ENCODE measurements at places on chromosomes 3 and 15.
A peak's percentile ranks its signal among the peaks of the same experiment; 100 is the strongest.

- peak; percentile 12 for DNase-seq
Observed at GRCh38 chr3:173221010-173221409, 80.0 kb upstream of the SPATA16 start.

- peak; percentile 43 for DNase-seq
Observed at GRCh38 chr15:39393575-39394335, 187.1 kb upstream of the THBS1 start.

- no peak for DNase-seq
Observed at GRCh38 chr3:151631946-151632345, 101.8 kb upstream of the AADACL2 start.

- no peak for DNase-seq
Observed at GRCh38 chr3:152094406-152094805, 174.3 kb upstream of the MBNL1 start.

DNA sequence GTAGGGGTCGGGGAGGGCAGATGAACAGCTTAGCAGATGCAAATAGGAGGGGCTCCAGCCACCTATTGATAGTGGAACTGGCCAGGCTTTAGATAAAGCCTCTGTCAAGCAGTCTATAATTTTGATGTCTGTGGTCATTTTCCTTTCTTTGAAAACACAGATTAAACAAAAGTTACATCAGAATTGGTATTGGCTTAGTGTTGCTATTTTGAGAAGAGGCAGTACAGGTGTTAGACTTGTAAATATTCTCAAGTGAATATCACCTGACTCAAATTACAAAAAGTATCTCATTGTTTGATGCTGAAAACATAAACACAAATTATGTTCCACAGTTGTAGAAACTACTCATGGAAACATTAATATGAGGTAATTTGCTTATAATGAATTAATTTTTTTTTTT, 18.1 kb downstream of the GHRL start:
- DNase-seq, result no peak

GRCh38 chr15:48304398-48304797, 26.8 kb upstream of the DUT start:
- no peak for DNase-seq

DNA sequence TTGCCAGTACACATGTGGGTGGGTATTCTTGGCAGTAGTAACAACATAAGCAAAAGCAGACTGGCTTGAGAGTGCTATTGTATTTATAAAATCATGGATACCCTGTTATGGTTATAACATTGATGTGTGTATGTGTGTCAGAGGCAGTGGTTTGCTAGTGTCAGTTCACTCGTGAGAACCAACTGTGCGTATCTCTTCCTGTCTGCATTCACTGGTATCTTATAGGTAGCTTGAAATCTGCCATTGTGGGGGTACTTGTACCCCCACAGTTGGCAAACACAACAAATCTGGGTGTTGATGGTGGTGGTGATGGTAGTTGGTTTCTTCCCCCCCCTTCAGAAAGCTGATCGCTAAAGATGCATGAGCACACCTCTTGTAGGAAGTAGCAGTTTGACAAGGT, 355.8 kb upstream of the SATB1 start:
- DNase-seq, result no peak

GRCh38 chr15:44075535-44075934, 119.5 kb downstream of the FRMD5 start:
- no peak for DNase-seq

DNA sequence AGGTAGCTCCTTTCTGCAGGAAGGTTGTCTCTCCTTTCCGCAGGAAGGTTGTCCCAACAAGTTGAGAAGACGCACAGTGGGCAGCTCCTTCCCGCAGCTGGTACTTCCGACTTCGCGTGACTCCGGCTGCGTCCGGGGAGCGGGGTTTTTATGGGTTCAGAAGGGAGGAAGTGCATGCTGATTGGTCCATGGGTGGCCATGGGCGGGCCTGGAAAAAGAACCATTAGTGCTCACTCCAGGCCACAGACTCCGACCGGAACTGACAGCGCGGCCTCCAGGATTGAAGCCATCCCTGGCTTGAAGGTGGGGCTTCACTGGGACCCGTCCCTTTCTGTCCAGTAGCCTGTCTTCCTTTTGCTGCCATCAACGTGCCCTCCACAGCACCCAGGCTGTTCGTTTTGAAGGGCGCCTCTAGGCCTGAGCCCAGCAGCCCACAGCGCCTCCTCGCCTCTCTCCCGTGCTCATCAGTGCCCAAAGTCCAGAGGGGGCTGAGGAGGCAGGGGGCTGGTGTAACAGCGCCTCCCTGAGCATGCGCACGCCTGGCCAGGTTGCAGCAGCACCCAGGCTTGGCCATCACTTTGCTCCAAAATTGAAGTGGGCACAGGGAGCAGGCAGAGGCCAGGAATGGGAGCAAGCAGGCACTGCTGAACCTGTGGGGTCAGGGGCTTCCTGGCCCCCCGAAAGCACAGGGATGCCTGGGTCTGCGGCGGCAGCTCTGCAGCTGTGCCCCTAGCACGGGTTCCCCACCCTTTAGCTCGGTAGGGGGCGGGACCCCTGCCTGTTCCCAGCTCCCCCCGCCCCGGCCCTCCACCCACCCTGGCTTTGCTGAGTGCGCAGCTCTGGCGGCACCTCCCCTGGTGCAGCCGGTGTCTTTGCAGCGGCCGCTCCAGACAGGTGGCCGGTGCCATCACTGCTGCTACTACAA, 330.6 kb upstream of the MCTP2 start:
- DNase-seq, result no peak

DNA sequence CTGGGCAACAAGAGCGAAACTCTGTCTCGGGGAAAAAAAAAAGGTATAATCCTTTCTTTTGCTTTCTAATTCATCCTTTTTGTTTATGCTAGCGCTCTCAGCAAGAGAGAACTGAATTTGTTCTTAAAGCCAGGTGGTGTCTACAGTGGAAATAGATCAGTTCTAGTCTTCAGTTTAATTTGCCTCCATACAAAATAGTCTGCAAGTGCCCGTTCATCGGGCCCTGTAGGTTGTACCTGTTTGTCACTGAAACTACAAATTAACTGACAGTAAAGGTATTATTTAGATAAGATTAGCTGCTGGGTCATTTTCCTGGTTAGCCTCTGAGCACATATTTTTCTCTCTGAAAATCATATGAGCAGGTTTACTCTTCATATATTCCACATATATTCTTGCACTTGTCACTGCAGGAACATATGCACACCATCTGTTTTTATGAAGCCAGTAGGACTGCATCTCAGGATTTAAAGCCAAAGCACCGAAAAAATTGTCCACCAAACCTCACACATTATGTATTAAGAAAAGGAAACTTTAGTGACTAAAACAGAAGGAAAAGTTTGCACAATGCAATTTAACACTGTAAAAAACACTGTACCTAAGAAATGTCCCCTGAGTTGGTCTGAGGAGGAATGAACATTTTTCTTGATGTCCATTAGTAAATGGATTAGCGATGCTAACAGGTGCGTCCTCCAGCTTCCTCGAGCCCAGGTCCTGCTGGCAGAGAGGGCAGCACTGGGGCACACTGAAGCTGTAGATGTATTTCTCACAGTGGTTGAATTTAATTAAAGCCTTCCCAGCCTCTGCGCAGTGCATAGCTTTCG, 437 bp downstream of the MKRN2OS start:
- DNase-seq, result no peak

DNA sequence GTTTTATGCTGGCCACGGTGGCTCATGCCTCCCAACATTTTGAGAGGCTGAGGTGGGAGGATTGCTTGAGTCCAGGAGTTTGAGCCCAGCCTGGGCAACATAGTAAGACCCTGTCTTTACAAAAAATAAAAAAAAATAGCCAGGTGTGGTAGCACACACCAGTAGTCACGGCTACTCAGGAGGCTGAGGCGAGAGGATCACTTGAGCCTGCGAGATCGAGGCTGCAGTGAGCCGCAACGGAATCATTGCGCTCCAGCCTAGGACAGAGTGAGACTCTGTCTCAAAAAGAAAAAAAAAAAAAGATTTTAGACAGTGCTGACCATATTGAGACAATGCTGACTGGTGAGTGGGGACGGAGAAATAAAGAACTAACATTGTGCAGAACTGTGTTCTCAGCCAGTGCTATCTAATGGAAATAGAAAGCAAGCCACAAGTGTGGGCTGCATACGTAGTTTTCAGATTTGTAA, 67.2 kb downstream of the ST6GAL1 start:
- DNase-seq, result no peak

DNA sequence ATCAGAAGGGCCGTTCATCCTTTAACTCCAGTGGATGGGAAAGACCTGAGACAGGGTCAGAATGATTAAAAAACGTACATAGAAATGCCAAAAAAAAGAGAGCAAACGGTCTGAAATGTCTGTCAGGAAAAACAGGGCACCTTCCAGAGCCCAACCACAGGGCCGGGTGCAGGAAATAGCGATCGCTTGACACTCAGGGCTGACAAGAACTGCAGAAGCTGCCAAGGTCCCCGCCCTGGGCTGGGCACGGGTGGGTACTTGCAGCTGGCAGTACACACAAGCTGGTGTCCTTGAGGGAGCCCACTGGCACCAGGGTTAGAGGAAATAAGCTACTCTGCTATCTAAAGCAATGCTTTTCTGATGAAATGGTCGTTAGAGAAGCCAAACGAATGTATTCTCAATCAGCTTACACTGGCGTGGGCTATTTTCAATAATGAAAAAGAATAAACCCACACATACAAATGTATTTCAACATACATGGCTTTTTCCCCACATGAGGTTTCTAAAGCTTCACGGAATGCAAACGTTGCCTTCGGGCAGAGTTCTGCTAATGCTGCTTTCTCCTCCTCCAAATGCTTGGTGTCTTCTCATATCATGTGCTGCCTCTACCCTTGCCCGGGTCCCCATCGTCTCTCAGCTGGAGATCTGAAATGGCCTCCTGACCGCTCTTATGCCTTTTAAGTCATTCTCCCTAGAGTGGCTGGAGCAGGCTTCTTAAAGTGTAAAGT, 15.6 kb downstream of the FRMD4B start:
- no peak for DNase-seq

GRCh38 chr3:98784666-98785600, 21.8 kb downstream of the ST3GAL6 start:
- no peak for DNase-seq

- DNase-seq, result no peak
Observed at GRCh38 chr15:38224486-38224885, 28.1 kb upstream of the SPRED1 start.

GRCh38 chr3:40608091-40608490, 83.3 kb downstream of the ZNF621 start:
- DNase-seq, result peak; percentile 54

DNA sequence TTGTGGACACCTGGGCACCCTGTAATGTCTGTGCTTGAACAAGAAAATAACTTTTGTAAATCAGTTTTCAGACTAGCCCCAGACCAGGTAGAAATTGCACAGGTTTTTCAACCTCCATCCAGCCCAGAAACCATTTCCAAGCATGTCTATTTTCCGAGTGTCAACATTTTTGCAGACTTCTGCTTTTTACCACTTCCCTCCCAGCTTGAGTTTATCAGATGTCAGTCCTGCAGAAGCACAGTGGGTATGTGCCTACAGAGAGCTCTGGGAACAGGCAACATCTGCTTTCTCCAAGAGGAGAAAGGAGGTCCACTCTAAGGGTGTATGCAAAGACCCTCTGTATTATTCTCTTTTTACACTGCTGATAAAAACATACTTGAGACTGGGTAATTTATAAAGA, 83.9 kb downstream of the LRRK1 start:
- no peak for DNase-seq

- no peak for DNase-seq
Observed at GRCh38 chr3:84318273-84318809, 640.4 kb upstream of the CADM2 start.

DNA sequence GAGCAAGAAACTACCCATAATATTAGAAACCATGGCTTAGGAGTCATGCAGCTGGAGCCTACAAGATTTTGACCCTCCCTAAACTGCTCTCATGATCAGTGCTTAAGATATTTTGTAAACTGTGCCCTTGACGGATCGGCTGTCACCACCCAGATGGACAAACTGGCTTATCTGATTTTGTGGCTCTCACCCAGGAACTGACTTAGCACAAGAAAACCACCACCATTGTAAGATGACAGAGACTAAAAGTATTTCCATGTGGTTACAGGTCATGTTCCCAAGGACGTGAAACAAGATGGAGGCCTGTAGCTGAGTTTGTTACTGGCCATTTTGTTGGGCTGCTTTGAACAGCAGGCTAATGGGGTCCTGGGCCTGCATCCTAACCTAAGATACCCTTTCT, 940.9 kb downstream of the OTOL1 start:
- no peak for DNase-seq

DNA sequence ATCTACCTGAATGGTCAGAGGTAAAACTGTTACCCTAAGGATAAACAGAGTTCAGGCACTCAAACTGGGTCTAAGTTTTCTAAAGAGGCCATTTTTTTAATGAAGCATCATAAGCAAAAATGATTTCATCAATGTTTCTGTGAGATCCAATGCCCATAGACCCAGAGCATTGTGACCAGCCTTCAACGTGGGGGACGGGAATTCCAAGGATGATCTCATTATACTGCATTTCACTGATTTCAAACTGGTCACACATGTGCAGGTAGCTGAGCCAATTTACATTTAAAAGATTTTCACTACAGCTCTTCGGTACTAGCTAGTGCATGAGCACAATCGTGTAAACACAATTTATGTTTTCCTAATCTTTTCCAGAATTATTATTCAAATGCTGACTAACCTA, 472.9 kb downstream of the DIPK2A start:
- no peak for DNase-seq

DNA sequence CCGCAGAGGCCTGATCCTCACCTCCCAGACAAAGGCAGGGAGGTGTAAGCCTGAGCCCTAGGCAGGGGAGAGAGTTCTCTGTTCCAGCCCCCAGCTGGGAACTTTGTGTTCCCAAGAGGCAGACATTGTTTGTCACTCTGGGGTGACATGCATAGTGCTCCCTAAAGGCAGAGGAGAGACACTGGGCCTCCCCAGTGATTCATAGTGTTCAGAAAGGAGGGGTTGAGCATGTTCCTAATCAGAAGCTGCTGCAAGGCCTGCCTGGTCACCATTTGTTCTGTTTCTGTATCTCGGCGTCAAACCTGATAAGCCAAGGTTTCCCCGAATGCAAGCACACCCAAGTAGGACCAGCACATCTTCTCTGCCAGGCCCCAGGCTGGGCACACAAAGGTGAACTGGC, 24.0 kb upstream of the SLC6A6 start:
- no peak for DNase-seq

DNA sequence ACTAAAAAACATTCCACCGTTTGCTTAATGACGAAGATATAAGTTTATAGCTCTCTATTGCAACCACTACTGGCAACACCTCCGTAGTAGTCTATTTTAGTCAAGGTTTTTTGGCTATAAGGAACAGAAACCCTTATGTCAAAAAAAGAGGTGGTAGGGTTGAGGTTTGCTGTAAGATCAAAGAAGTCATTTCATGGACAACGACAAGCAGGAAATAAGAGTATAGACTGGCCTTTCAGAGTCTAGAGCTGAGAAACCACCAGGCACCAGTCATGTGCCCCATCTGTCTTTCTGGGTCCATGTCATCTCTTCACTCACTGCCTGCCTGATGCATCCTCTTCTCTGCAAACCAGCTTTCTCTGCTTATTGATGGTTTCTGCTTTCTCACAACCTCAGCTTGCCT, 42.7 kb downstream of the THBS1 start:
- no peak for DNase-seq

- DNase-seq, result no peak
Observed at GRCh38 chr15:50057905-50058639, 61.0 kb downstream of the ATP8B4 start.

- DNase-seq, result no peak
Observed at GRCh38 chr3:18864933-18865731, 283.2 kb upstream of the KCNH8 start.

GRCh38 chr15:37764733-37765191, 169.7 kb upstream of the TMCO5A start:
- peak; percentile 7 for DNase-seq

- DNase-seq, result no peak
Observed at GRCh38 chr15:34594361-34594760, 10.9 kb upstream of the GOLGA8B start.
